ENCODE measurements at places on chromosomes 1 and 21.

GRCh38 chr1:203985676-203986075, 87.2 kb upstream of the SOX13 start:
- DNase-seq: no peak

DNA sequence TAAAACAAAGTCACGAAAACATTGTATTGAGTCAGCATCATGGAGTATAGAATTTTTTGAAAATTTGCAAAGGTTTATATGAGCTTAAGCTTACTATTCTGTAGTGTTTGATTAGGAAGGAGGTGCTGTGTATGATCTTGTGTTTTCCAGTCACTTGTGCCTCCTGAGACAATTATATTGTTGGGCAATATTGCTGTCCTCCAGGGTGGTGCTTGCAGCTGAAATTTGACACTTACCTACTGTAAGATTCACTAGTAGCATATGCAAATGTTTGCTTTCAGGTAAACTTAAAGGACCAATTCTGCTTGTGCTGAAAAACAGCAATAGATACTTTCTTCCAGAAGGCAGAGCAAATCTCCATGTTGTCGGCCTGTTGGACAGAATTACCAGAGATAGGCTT, 268.0 kb downstream of the TGFB2 start:
- DNase-seq: no peak

GRCh38 chr1:162385280-162385623, 3.7 kb downstream of the C1orf226 start:
- no peak for DNase-seq

- DNase-seq: no peak
Measured at GRCh38 chr1:31095985-31096384, 30.5 kb upstream of the PUM1 start.

DNA sequence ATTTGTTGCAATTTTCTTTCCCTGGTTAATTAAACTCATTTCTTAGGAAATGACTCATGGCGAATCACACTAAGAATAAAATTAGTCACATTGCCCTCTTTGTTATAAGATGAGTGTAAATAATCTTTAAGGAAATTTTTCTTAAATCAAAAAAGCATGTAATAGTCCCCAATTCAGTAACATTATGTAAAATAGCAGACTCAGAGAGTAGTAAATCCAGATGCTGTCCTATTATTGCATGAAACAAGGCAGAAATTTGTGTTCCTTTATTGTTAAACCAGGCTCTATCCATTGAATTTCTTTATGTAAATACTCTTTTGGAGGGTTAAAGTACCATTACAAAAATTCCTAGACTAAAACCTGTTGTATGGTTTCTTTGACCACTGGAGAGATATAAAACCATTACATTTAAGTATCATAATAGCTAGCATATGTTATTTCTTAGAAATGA, 154.5 kb upstream of the C1orf87 start:
- DNase-seq: no peak

DNA sequence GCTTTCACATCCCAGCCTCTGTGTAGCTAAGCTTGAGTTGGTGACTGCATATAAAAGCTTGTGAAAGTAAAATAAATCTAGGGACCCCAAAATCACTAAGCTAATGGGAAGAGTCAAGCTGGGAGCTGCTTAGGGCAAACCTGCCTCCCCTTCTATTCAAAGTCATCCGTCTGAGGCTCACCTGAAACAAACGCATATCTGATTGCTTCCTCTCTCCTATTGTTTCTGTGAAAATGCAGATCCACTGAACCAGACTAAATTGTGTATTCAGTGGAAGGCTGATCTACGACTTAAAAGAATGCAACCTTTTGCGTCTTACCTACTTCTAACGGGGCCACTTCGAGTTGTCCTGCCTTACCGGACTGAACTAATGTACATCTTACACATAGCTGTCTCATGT, 70.3 kb downstream of the LTN1 start:
- DNase-seq: no peak

GRCh38 chr1:170676628-170677027, 12.7 kb downstream of the PRRX1 start:
- no peak for DNase-seq

- DNase-seq: no peak
Measured at GRCh38 chr1:112114540-112114939, 125.1 kb upstream of the KCND3 start.

Data from hematopoietic multipotent progenitor cell treated with erythropoietin and hydrocortisone succinate and interleukin-3 and kit ligand, for 15 days (in vitro differentiated cells).